Activated naive CD4-positive, alpha-beta T cell (primary cell): ENCODE measurements at places on chromosomes 1 and 21.

DNA sequence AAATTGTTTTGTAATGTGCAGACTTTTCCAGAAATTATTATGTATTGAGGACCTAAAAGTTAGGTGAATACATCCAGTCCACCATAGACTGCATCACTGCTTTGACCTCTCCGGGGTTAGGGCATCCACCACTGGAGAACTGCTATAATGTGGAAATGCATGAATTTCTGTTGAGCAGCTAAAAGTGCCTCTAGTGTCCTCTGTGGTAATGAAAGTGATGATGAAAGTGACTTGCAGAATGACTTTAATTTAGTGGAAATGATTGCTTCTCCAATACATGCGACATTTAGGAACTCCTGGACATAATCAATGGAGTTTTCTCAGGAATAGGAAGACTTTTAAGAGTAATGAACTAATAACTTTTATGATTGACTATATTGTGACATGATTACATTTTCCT is 170.8 kb downstream of the LBR start:
- DNase-seq: no peak

- DNase-seq: no peak
Observed at GRCh38 chr1:186059311-186059710, 315.7 kb downstream of the TPR start.

DNA sequence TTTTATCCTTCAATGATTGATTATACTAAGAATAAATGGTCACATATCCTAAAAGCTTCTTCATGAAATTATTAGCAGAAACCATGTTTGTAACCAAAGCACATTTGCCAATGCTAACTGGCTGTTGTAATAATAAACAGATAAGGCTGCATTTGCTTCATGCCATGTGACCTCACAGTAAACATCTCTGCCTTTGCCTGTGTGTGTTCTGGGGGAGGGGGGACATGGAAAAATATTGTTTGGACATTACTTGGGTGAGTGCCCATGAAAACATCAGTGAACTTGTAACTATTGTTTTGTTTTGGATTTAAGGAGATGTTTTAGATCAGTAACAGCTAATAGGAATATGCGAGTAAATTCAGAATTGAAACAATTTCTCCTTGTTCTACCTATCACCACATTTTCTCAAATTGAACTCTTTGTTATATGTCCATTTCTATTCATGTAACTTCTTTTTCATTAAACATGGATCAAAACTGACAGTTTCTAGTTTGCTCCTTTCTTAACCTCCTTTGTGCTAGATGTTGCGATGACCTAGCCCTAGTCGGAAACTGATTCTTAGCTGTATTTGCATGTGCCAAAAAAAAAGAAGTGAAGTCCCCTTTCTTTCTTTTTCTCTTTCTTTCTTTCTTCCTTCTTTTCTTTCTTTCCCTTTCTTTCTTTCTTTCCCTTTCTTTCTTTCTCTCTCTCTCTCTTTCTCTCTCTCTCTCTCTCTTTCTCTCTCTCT is 45.1 kb downstream of the MAP3K7CL start:
- no peak for DNase-seq

DNA sequence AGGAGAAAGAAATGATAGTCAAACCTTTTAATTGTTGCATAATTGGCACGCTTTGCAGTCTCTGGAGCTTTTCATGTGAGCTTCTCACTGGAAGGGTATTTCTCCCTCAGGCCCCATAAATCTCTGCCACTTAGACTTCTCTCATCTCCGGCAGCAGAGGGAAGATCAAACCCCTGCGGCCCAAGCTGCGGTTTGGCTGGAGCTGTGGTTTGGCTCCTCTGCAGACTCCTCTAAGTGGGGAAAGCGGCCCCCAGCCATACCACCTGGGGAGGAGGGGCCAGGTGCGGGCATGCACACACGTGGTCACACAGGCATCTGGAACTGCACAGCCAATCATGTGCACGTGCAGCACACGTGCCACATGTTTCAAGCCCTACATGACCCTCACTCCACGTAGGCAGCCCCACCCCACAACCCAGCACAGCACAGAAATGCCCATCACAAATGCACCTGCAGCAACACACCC is 58.3 kb downstream of the UBE2T start:
- no peak for DNase-seq

- no peak for DNase-seq
Observed at GRCh38 chr21:35037384-35037765, 11.7 kb downstream of the RUNX1 start.

DNA sequence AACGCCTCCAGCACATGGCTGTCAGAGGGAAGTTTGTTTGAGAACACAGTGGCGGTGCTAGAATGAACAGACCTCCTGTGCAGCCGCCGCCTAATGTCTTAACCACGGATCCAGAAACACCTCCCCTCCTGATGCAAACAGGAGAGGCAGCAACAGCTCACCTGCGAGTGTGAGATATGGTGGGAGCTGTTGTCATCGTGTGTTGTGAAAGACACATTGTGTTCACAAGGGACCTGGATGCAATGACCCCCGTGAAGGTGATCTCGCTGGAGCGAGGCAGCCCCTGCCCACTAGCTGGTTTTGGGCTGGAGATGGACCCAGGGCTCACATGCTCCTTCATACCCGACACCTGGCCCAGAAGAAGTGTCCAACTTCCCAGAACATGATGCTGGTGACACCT is 315.3 kb upstream of the C1orf174 start:
- no peak for DNase-seq

DNA sequence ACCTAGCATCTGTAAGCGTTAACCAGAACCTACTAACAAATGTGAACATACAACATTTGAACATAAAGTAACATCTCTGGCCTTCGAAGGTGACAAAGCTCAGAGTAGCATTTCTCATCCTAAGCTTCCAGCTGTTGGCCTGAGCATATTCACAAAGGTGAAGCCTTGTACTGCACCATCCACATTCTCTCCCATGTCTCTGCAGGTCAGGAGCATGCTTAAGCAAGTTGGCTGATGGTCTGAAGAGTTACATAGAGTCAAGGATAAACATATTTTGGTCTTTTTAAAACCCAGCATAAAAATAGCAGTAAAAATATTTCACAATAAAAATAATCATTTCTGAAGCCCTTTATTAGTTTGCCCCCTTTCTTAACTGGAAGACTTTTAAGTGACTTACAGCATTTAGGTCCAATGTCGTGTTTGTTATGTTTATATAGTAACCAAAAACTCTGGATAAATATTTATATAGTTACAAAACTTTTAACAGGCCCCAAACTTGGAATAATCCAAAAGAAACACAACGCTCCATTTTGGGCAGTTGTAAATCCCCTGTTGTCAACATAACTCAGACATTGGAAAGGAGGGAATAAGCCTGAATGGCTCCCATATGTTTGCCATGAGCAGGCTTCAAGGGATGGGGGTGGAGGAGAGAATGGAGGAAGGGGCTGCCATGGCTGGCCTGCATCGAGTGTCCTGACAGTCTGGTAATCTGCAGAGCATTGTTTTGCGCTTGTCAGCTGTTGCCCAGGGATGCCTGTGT is 42.8 kb upstream of the ENAH start:
- no peak for DNase-seq
